Endothelial cell of umbilical vein (primary cell): ENCODE measurements at places on chromosomes 2 and 18. TPM values are rescaled to one million over a fixed set of nuclear protein-coding genes. Genes with fewer than 3 reads are reported as not detected.

The GALNT14 gene
- 0.35 and 0.40 TPM in 2 replicates for total RNA-seq

The BCL2 gene
- total RNA-seq: 3.8 and 5.0 TPM in 2 replicates

The TEKT4 gene
- not detected in 2 replicates for total RNA-seq

The STARD6 gene
- total RNA-seq: not detected in 2 replicates

The ASAP2 gene
- 75.8 and 79.2 TPM in 2 replicates for total RNA-seq

The RUFY4 gene
- total RNA-seq: not detected in 2 replicates

The KLHL29 gene
- 10.6 and 12.7 TPM in 2 replicates for total RNA-seq

The LAMA1 gene
- not detected in 2 replicates for total RNA-seq

The ECEL1 gene
- not detected in 2 replicates for total RNA-seq

The PAX8 gene
- 0.22 and 0.28 TPM in 2 replicates for total RNA-seq

The DSG1 gene
- total RNA-seq: not detected in 2 replicates

The GPC1 gene
- 23.9 and 31.1 TPM in 2 replicates for total RNA-seq

The SMYD1 gene
- not detected in 2 replicates for total RNA-seq

The ERBB4 gene
- total RNA-seq: 0.27 and 0.74 TPM in 2 replicates

The KANSL3 gene
- 36.9 and 37.4 TPM in 2 replicates for total RNA-seq

The HOXD3 gene
- total RNA-seq: 15.3 and 20.9 TPM in 2 replicates

The CD302 gene
- total RNA-seq: 10.6 and 11.5 TPM in 2 replicates

The FAM237A gene
- not detected in 2 replicates for total RNA-seq

The ADGRF3 gene
- total RNA-seq: 0.18 and 0.73 TPM in 2 replicates

The DNAJC5G gene
- total RNA-seq: 0.16 and 0.77 TPM in 2 replicates

The ZBTB7C gene
- total RNA-seq: not detected in 2 replicates

The SGPP2 gene
- total RNA-seq: not detected in 2 replicates

The FBLN7 gene
- 2.1 and 3.3 TPM in 2 replicates for total RNA-seq

The POTEF gene
- total RNA-seq: 0.09 TPM in 1 of 2 replicates, not detected in the other

The RNU2-63P gene
- 8.5 TPM in 1 of 2 replicates, not detected in the other for total RNA-seq

The PLB1 gene
- total RNA-seq: 0.80 and 1.1 TPM in 2 replicates

The UGT1A8 gene
- not detected in 2 replicates for total RNA-seq
